ENCODE measurements at places on chromosomes 16 and 17.

GRCh38 chr17:71519285-71519684 is 601.5 kb upstream of the SOX9 start:
- DNase-seq, result no peak

- DNase-seq, result no peak
Measured at GRCh38 chr16:74770831-74771526, 3.6 kb downstream of the FA2H start.

GRCh38 chr17:76038050-76038449 is 10.9 kb upstream of the EVPL start:
- DNase-seq, result peak; percentile 32

- no peak for DNase-seq
Measured at GRCh38 chr17:15958484-15958854, 13.5 kb downstream of the ADORA2B start.

- no peak for DNase-seq
Measured at GRCh38 chr16:69108064-69108904, 2.8 kb downstream of the HAS3 start.

GRCh38 chr16:26078716-26079355 is 387.1 kb downstream of the HS3ST4 start:
- DNase-seq, result no peak

- DNase-seq, result peak; percentile 92
Measured at GRCh38 chr16:89324056-89325010, 106.8 kb downstream of the ZNF778 start.

DNA sequence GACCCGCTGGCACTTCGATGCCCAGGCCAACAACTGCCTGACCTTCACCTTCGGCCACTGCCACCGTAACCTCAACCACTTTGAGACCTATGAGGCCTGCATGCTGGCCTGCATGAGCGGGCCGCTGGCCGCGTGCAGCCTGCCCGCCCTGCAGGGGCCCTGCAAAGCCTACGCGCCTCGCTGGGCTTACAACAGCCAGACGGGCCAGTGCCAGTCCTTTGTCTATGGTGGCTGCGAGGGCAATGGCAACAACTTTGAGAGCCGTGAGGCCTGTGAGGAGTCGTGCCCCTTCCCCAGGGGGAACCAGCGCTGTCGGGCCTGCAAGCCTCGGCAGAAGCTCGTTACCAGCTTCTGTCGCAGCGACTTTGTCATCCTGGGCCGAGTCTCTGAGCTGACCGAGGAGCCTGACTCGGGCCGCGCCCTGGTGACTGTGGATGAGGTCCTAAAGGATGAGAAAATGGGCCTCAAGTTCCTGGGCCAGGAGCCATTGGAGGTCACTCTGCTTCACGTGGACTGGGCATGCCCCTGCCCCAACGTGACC is 5.0 kb downstream of the WFIKKN2 start:
- no peak for DNase-seq

DNA sequence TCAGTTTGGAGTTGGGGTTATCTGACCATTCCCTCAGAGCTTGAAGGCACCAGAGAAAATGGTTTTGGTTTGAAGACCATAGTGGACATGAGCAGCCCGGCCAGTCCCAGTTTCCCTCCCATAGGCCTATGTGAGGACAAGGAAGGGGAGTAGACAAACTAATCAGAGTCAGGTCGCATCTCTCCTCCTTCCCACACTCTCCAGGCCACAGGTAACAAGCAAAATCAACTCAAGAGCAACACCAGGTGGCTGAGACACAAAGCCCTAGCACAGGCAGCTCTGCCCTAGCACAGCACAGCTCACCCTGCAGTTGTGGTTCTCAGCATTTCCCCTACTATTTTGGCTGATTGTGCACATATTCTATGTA is 7.2 kb downstream of the SUPT4H1 start:
- no peak for DNase-seq

GRCh38 chr17:21288571-21289017 is 4.1 kb downstream of the MAP2K3 start:
- peak; percentile 29 for DNase-seq

DNA sequence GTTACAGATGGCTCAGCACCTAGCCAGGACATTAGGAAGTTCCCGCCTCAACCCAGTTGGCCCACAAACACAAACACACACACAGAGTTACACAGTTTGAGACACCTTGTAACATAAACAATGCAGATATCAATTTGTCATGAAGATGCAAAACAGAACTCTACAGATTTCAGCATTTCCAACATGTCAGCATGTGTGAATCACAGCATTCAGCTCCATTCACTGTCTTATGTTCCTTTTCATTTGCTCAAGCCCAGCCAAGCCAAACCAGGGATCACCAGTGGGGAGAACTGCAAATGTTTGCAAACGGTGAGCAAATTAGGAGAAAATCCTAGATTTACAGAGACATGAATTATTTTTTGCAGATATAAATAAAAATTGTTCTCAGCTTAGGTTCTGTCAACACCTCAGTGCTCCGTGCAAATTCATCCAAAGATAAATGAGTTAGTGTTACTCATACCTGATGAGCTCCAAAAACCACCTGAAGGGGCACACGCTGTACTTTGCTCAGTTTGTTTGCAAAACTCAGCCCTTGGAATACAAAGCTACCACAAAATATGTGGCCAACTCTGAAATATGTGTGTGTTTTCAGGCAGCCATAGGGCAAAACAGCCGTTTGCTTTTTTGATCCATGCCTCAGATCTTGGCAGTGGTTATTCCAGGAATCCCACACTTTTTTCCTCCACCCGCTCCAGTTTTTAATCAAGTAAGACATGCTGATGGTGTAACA is 16.3 kb upstream of the COX10 start:
- no peak for DNase-seq

DNA sequence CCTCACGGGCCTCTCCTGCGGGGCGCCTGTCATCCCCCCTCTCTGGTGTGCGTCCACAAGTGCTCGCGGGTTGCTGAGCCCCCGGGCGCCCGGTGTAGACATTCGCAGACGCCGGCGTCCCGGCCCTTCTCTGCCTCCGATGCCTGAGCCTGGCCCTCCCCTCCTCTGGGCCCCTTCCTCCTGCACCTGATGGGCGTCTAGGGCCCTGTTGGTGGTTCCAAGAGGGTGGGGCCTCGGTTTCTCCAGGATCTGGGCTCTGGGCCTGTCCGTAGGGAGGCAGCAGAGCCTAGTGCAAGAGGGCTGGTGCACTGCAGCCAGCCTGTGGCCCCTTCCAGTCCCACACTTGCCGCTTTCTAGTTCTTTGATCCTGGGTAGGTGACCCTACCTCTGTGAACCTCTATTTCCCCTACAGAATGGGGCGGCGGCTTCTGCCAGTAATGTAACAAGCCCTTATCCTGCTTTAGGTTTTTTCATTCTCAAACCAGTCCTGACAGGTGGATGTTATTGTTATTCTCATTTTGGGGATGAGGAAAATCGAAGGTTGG is 623 bp downstream of the E4F1 start:
- peak; percentile 52 for DNase-seq

DNA sequence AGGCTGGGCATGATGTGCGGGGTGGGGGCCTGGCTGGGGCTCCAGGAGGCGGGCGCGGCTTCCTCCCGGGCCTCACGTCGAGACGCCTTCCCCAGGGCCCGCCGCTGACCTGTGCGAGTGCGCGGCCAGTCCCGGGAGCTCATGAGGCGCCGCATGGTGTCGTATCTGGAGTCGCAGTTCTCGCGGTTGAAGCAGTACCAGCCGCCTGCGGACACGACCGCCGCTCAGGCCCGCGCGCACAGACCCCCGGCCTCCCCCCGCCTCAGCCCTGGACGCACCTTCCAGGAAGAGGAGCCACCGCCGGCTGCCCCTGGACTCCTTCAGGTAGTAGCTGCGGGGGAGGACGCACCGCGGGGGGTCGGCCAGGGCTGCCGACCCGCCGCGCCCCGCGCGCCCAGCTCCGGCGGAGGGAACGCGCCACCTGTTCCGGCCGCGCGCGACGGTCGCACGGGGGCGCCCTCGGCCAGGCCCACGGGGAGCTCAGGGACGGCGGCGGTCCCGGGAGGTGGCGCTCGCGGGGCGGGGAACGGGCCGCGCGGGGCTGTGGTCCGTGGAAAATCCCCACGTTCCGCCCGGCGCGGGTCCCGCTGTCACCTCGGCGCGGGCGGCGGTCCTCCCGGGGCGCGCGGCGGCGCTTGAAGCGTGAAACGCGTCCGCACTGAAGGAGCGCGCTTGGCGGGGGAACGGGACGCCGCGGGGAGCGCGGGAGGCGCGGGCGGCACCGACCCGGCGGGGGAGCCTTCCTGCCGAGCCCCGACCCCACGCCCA is 1.4 kb downstream of the NOTUM start:
- peak; percentile 55 for DNase-seq

DNA sequence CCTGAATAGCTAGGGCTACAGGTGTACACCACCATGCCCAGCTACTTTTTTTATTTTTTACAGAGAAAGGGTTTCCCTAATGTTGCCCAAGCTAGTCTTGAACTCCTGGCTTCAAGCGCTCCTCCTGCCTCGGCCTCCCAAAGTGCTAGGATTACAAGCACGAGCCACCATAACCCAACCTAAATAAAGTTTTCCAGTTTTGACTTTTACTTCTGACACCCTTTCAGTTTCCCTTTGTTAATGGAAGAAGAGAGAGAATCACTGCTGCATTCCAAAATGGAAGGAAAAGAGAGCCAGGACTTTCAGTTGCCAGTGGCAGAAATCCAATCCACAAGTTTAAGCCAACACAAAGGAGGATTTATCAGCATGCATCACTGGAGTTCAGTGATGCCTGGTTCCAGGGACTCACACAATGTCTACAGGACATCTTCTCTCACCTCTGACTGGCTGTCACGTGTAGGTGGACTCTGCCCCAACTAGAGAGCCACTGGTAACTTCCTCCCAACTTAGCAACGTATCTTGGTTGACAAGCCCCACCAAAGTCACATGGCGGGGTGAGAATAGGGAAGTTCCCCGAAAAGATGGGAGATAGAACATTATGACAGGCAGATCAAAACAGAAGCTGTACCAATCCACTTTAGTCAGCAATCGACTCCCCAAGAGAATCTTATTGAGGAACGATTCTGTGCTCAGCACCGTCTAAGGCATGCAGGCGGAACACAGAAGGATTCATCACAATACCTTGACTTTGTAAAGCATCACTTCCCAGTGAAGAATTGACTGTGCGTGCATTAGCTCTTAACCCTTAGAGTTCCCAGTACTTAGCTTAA is 46.5 kb downstream of the GAS7 start:
- DNase-seq, result no peak

- peak; percentile 57 for DNase-seq
Measured at GRCh38 chr16:88743693-88744576, 37.6 kb downstream of the CTU2 start.

DNA sequence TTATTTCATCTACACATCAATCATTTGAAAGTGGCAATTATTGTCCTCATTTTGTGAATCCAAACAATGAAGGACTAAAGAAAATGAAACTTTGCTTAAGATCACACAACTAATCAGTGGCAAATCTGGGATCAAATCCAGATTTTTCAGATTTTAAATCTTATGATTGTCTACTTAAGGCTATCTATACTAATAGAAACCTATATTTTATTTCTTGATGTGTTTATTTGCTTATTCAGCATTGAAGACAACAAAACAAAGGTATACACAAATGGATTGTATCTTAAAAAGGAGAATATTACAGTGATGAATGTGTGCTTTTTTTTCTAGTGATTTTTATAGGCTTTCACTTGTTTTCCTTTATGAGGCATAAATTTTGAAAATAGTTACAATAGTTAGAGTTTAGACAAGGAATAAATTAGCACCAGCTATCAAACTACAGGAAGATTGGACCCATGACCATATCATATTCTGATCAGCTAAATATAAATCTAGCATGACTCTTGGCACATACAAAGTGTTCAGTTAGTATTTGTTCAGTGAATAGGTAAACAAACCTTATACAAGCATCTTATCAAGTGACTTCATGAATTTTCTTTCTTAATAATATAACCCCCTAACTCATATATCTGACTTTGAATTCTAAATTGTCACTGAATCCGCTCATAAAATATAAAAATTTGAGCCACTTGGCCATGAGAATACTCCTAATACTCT is 20.5 kb downstream of the VMP1 start:
- no peak for DNase-seq

DNA sequence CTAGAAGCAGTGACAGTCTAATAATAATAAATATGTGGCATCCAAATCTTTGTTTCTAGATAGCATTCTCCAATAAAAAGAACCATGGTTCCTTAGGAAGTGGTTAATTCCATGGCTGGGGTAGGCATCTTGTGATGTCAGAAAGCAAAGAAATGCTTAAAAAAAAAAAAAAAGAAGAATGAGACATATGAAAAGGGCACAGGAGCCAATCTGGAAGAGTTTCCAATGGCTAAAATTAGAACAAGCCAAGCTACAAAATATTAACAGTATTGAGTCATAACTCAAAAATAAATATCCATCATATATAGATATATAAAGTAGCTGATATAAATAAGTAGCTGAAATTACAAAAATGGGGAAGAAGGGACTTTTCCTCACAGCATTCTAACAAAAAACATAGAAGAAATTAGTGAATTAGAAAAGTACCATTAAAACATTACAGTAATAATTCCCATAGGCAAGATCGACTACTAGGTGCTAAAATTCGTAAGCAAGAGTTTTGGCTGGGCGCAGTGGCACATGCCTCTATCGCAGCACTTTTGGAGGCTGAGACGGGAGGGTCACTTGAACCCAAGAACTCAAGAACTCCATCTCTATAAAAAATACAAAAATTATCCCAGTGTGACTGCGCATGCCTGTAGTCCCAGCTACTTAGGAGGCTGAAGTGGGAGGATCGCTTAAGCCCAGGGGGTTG is 111.3 kb downstream of the TRIM37 start:
- peak; percentile 32 for DNase-seq

- no peak for DNase-seq
Measured at GRCh38 chr17:39632153-39632941, 4.6 kb upstream of the STARD3 start.

GRCh38 chr17:47829870-47830269 is 1.5 kb downstream of the MRPL10 start:
- DNase-seq, result no peak

DNA sequence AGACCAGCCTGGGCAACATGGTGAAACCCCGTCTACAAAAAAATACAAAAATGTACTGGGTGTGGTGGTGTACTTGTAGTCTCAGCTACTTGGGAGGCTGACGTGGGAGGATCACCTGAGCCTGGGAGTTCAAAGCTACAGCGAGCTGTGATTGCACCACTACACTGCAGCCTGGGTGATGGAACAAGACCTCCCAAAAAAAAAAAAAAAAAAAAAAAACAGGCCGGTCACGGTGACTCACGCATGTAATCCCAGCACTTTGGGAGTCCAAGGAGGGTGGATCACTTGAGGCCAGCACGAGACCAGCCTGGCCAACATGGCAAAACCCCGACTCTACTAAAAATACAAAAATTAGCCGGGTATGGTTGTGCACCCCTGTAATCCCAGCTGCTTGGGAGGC is 12.7 kb upstream of the APPBP2 start:
- no peak for DNase-seq

DNA sequence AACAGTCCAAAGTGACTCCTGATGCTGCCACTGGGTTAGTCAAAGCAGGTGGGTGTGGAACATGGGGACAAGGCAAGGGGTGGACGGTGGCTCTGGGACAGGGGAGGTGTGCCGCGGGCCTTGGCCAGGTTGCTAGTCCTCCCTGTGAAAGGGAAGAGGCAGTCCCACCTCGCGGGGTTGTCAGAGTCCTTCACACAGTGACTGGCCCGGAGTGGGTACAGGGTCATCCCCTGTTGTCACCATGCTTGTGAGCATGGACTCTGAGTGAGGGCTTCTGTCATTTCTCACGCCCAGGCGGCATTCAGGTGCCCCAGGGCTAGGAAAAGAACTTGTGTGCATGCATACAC is 3.1 kb upstream of the ZNF469 start:
- DNase-seq, result no peak
